ENCODE measurements at places on chromosomes 7 and 10.

- DNase-seq: no peak
Observed at GRCh38 chr10:34175121-34175520, 640.0 kb downstream of the PARD3 start.

DNA sequence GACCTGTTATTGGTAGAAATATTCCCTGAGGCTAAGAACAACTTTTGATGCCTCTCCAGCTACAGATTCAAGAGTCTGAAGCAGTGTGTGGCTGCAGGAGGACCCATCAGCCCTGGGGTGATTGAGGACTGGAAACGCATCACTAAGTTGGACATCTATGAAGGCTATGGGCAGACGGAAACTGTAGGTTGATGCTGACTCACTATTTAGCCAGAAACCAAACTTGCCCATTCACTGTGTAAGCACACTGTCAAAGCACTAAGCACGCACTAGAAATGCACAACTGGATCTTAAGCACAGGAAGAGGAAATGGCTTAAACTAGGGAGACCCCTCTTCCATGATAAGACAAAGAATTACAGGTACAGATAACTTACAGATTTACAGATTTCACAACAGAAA, 20.8 kb downstream of the ACSM6 start:
- DNase-seq: no peak

DNA sequence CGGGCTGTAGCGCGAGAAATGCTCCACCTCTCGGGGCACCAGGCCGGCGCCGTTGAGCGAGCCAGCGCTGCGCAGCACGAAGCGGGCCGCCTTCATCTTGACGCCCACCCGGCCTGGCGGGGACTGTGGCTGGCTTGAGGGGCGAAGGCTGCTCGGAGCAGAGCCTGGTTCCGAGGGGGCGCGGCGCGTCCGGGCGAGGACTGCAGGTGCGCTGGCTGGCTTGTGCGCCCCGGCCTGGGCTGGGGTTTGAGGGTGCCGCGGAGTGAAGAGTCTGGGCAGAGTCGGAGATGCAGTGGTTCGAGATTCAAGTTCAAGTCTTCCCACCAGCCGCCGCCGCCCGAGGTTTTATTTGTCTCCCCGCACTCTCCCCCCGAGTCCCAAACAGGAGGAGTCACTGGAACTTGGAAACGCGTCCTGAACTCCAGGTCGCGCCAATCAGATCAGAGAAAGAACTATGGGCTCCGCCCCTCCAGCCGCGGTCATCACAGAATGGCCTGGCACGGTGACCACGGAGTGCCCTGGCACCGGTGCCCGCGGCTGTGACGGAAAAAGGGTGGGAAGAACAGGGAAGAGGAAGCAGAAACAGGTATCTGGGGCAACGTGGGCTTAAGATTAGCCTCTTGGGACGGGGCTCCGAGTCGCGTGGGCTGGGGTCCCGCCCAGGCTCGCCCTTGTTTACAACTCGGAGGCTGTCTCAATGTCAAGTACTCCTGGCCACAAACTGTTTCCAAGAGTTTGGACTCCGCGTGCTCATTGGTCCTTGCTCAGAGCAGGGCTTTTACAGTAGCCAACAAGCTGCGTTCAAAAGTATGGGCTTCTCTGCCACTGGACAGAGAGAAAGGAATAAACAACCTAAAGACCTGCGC, at the start of gene PDK4:
Gene PDK4 (minus strand): TSS at position 319 of the 866 bp plus-strand sequence. CDS start 223 bp downstream, at position 96.
- no peak for DNase-seq

- peak; percentile 5 for DNase-seq
Observed at GRCh38 chr10:69994262-69994661, 58.4 kb upstream of the MACROH2A2 start.

- no peak for DNase-seq
Observed at GRCh38 chr10:44947371-44948152, 12.0 kb upstream of the RASSF4 start.

DNA sequence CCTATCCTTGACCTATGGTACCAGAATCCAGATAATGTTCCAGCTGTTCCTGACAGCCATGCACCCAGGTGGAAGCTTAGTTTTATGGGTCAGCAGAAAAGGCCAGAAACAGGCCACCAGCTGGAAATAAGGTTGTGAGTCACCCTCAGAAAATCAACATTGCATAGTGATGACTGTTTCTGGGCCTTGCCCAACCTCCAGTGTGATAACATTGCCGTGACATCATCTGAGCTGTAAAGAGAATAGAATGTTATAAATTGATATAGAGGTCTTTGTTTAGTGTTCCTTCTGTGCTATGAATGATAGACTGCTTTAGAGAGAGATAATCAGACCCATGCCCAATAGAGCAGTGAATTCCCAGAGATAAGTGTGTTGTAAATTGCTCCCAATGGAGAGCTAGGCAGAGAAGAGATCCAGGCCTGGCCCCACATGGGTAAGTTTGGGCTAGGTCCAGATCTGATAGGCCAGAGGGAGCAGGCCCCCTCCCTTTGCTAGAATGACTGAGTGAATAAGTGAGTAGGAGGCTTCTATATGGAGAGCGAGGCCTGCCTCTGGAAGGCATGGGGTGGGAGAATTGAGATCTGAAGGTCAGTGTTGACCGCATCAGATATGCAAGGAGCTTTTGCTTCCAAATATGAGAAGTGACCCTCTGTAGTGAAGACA, 14.2 kb upstream of the HPS1 start:
- DNase-seq: no peak

GRCh38 chr10:90205340-90205739, 503.9 kb downstream of the KIF20B start:
- DNase-seq: no peak

DNA sequence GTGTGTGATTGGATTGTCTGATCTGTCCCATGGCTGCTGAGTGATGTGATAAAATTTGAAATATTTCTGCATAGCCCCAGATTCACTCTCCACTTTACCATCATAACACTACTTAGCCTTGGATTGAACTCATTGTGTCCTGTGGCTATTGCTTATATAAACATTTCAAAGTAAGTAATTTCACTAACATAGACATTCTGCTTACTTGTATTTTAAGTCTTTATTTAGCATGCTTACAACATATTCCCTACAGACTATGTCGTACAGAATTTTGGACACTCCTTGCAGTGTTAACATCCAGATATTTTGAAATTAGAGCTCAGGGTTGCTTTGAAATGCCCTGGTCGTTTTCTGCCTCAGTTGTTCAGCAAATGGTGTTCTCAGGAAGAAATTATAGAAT, 117.6 kb downstream of the LRRC4 start:
- DNase-seq: no peak

DNA sequence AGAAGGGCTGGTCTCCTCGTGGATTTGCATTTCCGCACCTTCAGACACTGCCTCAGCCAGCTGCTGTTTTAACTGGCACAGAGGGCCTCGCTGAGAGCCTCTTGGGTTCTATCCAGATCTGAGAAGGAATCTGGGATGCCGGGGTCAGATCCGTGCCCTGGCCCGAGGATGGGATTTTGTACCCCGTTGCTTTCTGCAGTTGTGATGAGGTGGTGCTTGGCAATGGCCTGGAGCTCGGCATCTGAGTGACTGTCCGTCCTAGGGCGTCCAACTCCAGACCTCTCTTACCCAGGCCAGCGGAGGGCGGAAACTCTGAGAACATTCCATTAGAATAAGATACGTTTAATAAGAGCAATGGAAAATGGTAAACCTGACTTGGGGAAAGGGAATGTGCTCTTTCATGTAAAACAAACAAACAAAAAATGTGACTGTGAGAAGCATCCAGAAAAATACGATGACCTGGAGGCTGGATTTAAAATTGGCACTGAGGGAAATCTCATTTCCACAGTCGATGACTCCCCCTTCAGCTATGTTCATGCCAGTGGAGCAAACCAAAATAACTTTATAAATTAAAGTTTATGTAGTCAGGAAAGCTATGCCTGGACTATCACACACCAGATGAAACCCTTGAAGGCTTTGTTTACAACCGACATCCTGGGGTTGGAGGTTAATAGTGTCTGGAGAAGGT, 39.6 kb downstream of the GRK5 start:
- no peak for DNase-seq

- no peak for DNase-seq
Observed at GRCh38 chr7:137313201-137313600, 30.3 kb downstream of the PTN start.

GRCh38 chr7:50272808-50273207, 31.7 kb upstream of the IKZF1 start:
- no peak for DNase-seq

DNA sequence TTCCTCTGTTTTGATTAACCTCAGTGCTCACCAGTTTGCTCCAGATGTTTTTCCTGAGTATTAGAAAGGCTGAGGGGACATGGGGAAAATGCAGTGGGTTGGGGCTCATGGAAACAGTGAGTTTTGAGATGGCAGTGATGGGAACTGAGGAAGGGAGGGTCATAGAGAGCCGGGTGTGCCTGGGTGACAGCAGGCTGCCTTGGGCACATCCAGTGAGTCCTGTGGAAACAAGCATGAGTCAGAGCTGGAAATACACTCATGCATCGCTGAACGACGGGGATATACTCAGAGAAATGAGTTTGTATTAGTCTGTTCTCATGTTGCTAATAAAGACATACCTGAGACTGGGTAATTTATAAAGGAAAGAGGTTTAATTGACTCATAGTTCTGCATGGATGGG, 202.2 kb downstream of the TMEM178B start:
- no peak for DNase-seq

DNA sequence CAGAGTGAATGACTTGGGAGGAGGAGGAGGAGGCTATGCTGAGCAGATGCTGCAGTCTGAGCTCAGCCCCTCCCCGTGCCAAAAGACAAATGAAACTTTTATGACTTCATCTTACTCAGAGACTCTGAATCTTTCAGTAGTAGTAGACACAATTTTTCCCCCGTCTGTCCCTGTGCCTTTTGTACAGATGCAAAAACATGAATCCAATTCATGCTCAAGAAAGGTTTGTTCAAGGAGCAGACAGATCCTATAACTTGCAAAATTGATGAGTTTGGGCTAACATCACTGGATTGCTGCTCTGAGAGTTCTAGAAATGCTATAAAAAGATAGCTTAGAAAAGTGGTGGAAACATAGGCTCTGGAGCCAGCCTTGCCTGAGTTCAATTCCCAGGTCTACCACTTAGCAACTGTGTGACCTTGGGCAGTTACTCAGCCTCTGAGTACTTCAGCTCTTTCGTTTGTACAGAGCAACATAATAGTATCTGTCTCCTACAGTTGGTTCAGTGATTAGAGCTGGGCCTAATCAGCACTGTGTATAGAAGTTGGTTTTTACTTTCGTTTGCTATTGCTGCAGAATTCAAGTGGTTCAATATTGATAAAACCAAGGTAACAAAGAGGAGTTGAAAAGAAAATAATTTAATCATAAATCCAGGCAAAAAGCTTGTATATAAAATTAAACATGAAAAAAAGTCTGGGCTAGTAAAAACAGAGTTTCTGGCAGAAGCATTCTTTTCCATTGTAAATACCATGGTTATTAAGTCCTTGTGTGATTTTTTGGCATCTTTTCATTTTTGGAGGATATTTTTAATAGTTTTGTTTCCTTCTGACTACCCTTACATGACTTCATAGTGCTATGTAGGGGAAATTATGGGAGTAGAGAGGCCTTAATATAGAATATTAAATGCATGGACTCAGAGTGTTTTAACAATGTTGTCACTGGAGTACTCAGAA, 174.2 kb upstream of the ZNF32 start:
- no peak for DNase-seq

DNA sequence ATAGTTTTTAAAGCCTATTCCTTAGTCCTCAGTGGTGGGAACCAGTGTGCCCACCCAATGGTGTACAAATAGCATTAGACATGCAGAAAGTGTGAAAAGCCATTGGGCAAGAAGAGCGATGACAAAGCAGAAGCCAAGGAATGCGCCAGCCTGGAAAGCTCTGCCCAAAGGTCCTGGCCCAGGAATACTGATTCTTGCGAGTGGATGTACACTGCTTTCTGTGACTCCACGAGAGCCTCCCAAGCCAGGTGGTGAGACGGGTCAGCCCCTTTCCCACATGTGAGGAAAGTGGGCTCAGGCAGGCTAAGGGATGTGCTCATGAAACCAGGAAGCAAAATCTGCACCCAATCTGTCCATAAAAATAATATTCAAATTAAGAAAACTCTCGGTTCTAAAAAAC, 106.6 kb downstream of the ADCY1 start:
- no peak for DNase-seq

DNA sequence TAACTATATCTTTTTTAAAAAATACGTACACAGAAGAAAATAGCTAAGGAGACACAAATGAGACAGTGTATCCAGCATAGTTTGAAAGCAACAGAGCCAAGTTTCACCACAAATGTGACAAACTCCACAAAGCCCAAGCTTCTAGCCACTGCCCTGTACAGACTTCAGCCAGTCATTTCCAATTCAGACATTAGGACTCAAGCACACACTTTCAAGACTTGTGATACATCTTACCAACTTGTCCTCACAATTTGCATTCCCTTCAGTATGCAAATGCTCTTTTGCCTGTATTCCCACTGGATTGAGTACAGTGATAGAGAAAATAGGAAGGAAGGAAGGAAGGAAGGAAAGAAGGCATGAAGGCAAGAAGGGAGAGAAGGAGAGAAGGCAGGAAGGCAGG, 510.4 kb downstream of the KCNMA1 start:
- no peak for DNase-seq

DNA sequence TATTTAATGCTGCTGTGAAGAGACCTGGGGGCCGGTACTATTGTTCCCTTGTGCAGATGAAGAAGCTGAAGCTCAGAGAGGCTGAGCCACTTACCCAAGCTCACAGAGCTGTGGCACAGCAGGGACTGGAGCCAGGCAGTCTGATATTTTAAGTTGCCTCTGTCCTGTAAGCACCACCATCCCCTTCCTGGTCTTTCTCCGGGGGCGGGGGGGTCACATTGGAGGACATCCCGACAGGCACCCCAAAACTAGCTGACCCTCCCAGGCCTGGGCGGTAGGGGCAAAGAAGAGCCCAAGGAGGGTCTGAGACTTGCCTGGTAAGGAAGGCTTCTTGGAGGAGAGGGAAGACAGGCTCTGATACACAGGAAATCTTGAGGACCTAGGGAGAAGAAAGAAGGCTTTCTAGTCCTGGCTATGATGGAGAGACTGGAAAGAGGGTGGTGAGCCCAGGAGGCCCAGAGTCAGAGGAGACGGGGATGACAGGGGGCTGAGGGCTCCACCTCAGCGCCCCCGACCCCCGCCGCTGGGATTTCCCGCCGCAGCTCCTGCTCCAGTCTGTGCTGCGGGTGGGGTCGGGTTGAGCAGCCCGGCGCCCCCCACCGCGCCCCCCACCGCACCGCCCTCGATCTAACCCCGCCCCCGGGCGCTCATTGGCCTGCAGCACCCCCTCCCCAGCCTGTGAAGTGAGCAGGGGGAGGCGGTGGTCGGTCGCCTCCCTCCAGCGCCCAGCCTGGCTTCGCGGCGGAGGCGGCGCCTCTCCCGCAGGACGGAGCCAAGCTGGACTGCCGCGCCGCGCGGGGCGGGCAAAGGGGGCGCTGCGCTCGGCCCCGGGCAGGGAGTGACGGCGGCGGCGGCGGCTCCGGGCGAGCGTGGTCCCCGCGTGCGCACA, at the start of gene ADCYAP1R1:
Gene ADCYAP1R1 (plus strand): TSS at position 711 of the 889 bp plus-strand sequence. CDS start 10,957 bp downstream, outside the sequence.
- peak; percentile 30 for DNase-seq

- DNase-seq: no peak
Observed at GRCh38 chr7:72706521-72706920, 121.5 kb downstream of the TYW1B start.

Measured in NCI-H2227 treated with DMSO at 0.1 percent for 48 hours (cell line).